ENCODE measurements at places on chromosomes 6 and 20.

DNA sequence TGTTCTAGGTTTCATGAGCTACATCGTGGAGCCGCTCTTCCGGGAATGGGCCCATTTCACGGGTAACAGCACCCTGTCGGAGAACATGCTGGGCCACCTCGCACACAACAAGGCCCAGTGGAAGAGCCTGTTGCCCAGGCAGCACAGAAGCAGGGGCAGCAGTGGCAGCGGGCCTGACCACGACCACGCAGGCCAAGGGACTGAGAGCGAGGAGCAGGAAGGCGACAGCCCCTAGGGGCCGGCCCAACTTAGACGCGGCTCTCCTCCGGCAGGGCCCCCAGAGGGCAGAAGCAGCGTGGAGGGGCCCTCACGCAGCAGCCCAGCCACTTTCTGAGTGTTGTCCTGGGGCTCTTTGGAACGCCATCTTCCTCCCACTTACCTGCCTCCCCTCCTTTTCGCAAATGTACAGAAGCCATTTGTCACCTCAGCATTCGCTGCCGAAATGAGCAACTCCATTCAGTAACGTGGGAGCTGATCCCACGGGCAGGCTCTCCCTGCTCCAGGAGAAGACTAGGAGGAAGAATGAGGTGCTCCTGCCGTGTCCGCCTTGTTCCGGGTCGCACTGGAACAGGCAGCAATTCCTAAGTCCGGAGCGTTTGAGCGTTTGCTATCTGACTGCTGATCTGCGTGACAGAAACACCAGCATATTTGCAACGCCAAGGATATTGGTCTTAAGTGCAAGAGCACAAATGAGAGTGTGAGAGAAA lies 58.4 kb downstream of the MTFR2 start:
- no peak for DNase-seq

DNA sequence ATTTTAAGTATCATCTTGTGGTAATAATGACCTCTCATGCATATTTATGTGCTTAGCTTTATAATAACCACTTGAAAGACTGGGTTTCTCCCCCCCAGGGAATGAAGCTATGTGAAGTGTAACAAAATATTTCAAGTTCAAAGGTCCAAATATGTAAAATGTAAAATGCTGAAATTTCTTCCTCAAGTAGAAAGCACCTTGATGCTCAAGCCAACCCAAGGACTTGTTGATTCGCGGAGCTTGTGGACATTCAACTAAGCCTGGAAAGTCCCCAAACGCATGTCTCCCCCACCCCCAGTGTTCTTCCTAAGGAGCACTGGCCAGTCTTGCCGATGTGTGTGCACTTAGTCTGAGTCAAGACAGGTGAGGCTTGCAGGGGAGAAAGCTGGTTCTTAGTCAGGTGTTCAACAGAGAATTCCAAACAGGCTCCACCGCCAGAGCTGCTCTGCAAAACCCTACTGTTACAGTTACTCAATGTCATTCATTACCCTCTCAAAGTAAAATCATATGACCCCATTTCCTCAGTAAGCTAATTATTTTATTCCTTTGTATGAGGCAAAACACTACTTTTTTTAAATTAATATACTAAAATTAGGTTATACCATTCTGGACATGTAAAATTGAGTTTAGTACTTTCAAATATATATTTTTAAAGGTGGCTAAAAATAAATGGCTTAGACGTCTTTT lies 46.9 kb upstream of the QKI start:
- no peak for DNase-seq

DNA sequence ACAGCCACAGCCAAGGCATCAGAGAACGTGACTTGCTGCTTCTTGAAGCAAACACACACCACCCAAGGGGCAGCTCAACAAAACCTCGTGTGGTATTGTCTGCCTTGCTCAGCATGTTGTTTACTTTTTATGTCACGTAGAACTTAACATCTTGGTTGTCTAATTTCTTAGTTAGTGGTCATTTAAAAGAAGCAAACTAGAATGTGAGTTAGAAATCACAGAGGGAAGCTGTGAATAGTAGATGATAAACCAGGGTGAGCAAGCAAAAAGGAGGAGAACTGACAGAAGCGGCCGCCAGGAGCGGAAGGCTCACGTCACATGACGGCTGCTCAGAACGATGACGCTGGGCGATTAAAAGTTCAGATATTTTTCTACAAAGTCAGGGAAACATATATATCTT lies 51.5 kb upstream of the KIF25 start:
- DNase-seq = no peak

DNA sequence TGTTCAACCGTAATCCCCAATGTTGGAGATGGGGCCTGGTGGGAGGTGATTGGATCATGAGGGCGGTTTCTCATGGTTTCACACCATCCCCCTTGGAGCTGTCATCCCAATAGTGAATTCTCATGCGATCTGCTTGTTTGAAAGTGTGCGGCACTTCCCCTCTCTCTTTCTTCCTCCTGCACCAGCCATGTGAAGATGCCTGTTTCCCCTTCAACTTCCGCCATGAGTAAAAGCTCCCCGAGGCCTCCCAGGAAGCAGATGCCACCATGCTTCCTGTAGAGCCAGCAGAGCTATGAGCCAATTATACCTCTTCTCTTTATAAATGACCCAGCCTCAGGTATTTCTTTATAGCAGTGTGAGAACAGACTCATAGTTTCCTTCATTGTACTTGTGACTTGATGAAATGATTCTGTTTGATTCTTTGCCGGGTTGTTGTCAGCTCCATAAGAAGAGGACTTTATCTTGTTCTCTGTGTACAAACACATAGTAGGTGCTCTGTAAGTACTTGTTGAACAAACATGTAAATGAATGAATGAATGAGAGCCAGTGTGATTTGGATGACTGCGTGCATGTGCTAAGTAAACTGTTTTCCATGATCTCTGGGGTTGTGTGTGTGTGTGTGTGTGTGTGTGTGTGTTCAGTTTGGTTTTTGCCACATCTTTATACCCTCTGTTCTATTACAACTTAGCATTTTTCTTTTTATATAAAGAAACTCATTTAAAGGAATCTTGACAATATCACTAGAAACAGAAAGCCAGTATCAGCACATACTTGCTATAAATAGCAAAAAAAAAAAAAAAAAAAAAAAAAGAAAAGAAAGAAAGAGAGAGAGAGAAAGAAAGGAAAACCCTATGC lies 22.5 kb upstream of the PTGIS start:
- no peak for DNase-seq

- DNase-seq = no peak
These were observed 18.5 kb downstream of the POM121L2 start for GRCh38 chr6:27293436-27294098.

- no peak for DNase-seq
These were observed 96.8 kb upstream of the LY86 start for GRCh38 chr6:6491761-6492160.

DNA sequence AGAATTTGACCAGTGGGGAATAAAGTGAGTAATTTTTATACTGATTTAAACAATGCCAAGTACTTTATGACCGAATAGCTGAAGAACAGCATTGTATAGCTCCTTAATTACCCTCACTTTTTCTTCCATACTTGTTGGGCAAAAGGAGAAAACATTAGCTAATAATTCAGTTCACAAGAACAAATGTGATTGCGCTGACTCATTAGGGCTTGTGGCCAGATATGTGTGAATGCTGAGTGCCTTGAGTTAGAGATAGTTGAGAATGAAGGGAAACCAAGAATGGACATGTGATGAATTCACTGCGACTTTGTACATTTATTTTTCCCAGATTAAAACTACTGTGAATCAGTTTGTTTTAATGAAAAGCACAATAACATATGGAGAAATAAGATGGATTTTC lies 669.4 kb downstream of the TFAP2A start:
- no peak for DNase-seq

- DNase-seq = no peak
These were observed 85.2 kb upstream of the CNR1 start for GRCh38 chr6:88251301-88251700.

GRCh38 chr6:170143401-170144150 lies 147.3 kb downstream of the DLL1 start:
- DNase-seq = peak; percentile 22

DNA sequence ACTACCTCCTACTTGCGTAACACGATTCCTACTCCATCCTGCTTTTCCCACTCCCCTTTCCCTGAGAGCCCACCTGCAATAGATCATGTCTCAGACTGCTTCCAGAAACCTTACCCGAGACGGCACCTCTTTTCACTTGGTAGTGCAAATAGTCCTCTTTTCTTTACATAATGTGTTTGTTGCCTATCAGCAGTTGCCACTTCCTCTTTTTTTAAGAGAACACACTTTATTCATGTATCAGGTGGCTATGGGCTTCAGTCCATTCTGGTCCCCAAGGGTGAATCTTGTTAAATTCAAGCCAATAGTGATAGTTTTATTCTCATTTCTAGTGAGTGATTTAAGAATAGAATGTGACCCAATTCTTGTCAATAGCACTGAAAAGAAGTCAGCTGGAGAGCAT lies 57.7 kb upstream of the FERMT1 start:
- no peak for DNase-seq

- DNase-seq = no peak
These were observed 1237.5 kb upstream of the MAP3K7 start for GRCh38 chr6:91824331-91824730.

- DNase-seq = no peak
These were observed 67.3 kb upstream of the E2F3 start for GRCh38 chr6:20334334-20334733.

- DNase-seq = no peak
These were observed 642.6 kb downstream of the KIF16B start for GRCh38 chr20:15930311-15931305.

DNA sequence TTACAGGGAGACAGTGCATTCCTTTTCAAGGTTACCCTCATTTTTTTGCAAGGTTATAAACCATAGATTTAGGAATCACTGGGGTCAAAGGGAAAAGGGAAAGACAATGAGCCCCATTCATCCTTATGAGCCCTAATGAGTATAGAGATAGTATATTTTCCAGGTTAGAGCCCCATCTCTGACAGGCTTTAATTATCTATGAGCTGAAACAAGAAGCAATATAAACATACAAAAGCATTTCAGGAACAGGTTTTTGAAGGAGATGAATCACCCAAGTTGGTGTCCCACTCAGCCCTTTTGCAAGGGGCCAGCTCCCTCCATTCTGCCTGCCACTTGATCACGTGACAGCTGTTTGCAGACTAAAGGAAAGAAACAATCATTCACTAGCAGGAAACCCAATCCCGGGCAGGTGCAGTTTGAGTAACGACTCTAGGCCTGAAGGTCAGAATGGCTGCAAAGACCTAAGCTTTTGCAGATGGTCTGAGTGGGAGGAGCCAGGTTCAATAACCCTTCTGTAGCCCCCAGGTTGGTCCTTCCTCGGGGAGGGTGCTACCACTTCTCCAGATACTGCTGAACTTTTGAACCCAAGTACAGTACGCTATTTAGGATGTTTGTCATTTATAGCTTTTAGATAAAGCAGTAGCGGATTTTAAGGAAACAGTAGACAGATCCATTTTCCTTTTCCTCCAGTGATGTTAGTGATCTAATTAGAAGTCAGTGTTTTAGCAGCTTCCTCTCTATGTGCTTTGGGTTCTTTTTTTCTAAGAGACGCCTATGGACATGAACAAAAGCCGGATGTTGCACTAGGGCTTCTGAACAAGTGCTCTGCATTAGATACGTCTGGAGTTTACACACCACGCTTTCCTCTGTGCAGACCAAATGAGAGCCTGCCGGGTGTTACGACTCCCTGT lies 253.2 kb downstream of the SOX4 start:
- no peak for DNase-seq

GRCh38 chr6:169251371-169251802 lies 2.3 kb downstream of the THBS2 start:
- DNase-seq = no peak

- DNase-seq = no peak
These were observed 804.5 kb upstream of the CITED2 start for GRCh38 chr6:140178935-140179334.

- DNase-seq = peak; percentile 78
These were observed 6.2 kb upstream of the GHRH start for GRCh38 chr20:37267667-37268313.

- no peak for DNase-seq
These were observed 106.0 kb upstream of the AFDN start for GRCh38 chr6:167720456-167721285.

DNA sequence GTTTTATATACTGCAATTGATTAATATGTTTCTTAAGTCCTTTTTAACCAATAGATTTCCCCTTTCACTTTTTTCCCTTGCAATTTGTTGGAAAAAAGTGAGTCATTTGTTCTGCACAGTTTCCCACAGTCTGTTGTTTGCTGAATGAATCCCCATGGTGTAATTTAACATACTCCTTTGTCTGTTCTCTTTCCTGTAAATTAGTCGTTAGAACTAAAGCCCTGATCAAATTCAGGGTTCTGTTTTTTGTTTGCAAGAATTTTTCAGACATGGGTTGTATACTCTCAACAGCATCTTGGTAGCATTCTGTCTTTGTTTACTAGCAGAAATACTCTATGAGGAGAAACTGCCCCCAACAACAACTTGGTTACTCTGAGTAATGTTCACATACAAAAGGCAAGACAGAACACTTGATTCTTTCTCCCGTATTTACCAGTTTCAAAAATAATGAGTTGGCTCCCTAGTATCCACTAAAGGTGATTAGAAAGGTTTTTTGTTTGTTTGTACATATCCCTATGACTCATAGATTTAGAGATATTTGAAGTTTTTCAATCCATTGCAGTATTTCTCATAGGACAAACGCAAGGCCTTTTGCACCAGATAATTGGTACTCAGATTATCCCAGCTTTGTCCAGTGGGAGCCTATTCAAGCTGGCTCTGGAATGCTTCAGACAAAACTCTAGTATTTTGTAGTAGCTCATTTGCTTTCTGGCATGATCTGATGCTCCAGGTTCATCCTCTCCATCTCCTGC lies 16.5 kb downstream of the BLOC1S5 start:
- no peak for DNase-seq

Data from RWPE2 (cell line).